ENCODE measurements at places on chromosomes 5 and 9. TPM values are rescaled to one million over a fixed set of nuclear protein-coding genes. Genes with fewer than 3 reads are reported as not detected.

LCN9 gene
- total RNA-seq, result not detected

PCDHA13 gene
- 4.7 TPM for total RNA-seq

RANBP17 gene
- 17.1 TPM for total RNA-seq

LCN6 gene
- total RNA-seq, result 4.5 TPM

SPRY4 gene
- 15.6 TPM for total RNA-seq

FLT4 gene
- total RNA-seq, result 4.0 TPM

PAPPA gene
- 0.13 TPM for total RNA-seq

WDR38 gene
- not detected for total RNA-seq

IRX1 gene
- not detected for total RNA-seq

MLANA gene
- not detected for total RNA-seq

LRRC19 gene
- total RNA-seq, result not detected

NR2F1-AS1 gene
- 91.6 TPM for total RNA-seq

PCDHB6 gene
- 9.3 TPM for total RNA-seq

ACSL6 gene
- 180 TPM for total RNA-seq

FST gene
- total RNA-seq, result not detected

NDST1 gene
- 94.3 TPM for total RNA-seq

Measured in dorsolateral prefrontal cortex (tissue), 122 donors.